ENCODE measurements at places on chromosomes 6 and 20.
A peak's percentile ranks its signal among the peaks of the same experiment; 100 is the strongest.

DNA sequence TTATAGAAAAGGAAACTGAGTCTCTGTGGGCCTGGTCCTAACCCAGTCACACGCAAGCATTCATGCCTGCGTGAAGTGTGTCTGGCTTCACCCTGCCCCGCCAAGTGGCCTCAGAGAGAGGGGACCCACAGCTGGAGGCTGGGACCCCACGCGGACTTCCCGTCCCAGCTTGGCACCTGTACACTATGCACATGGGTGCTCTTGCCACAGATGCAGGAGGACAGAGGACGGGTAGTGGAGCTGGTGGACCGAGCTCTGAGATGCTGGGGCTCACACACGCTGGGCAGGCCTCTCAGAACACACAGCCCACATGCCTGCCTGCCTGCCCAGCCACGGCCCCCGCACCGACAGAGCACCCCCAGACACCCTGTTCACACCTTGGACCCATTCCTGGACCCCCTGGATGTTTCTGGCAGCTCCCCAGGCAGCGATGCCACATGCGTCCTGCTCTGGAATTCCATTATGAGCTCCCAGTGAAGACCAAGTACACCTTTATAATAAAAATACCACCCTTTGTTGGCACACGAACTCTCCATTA, 24.9 kb upstream of the SMOC2 start:
- DNase-seq = no peak

GRCh38 chr20:34938466-34939163, 17.0 kb downstream of the GSS start:
- no peak for DNase-seq

- DNase-seq = no peak
Measured at GRCh38 chr6:66926060-66926459, 1219.0 kb upstream of the EYS start.

DNA sequence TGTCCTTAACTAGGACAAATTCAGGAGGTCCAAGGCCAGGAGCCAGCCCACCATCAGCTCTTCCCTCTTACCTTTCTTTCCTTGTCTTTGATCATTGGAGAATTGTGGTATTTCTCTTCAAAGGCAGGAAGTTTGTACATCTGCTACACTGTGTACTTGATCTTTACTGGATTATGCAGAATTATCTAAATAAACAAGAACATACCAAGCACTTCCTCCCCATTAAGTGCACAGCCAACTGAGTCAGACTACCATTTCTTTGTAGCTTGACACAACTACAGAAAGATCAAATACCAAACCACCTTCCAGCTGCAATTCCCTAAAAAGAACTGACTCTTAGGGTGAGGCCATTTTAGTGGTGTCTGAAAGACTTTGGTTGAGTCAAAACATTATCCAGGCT, 195.1 kb downstream of the HDGFL1 start:
- DNase-seq = no peak

DNA sequence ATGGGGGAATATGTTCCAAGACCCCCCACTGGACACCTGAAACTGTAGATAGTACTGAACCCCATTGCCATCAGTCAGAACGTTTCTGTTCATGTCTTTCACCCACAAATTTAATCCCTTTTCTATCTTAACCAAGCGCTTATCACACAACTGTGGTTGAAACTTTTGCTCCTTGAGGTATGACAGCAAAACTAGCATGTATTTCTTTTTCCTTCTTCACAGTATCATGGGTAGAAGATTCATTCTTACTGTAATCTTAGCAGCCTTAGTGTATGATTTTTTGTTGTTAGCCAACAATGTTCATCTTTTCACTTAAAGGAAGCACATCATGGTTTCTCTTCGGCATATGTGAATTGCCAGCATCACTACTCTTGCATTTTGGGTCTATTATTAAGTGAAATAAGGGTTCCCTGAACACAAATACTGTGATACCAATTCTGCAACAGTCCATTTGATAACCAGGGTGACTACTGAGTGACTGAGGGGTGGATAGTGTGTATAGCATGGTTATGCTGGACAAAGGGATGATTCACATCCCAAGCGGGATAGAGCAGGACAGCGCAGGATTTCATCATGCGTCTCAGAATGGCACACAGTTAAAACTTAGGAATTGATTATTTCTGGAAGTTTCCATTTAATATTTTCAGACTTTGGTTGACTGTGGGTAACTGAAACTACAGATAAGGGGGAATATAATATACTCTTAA, 41.8 kb downstream of the KCNS1 start:
- no peak for DNase-seq

DNA sequence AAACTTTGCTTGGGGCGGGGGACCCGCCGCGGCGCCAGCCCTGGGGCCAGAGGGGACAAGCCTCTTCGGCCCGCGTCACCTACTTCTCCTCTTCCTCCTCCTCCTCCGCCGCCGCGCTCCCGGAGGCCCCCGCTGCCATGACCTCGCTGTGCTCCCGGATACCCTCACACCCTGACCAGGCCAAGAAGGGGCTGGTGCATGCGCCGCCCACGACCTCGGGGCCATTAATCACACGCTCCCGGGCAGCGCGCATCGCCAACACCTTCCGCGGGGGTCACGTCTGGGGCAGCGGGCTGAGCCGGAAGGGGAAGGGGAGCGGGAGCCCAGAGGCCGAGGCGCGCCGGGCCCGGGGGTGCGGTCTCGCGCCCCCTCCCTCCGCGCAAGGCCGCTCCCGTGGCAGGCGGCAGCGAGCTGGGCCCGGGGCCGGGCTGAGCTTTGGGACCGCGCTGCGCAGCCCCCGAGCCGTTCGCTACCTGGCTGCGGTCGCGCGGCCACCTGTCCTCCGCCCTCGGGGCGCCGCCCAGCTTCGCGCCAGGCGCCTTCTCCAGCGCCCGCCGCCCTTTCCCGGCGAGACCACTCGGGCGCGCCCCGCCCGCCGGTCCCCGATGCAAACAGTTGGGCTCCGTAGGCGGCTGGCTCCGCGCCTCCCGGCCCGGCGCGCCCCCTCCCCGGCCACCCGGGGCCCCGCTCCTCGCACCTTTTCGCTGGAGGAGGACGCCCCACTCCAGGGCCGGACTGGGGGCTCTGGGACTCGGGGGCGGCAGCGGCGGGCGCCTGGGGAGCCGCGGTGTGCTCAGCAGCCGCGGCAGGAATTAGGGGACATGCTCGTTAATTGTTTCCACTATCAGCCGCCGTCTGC, 575 bp upstream of the CNR1 start:
- no peak for DNase-seq

DNA sequence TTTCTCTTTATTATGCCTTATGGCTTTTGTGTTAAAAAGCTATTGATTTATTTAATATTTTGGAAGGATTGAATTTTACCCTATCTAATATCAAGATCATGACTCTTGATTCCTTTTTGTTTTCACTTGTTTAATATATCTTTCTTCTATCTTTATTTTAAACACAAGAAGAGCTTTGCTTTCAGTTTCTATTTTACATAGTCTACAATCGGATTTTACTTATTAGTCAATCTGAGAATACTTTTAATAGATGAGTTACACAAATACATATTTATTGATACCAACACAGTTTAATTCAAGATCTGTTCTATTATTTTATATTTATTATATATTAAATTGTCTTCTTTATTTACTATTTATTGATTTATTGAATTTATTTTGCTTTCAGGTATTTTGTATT, 218.8 kb downstream of the ESR1 start:
- DNase-seq = no peak

DNA sequence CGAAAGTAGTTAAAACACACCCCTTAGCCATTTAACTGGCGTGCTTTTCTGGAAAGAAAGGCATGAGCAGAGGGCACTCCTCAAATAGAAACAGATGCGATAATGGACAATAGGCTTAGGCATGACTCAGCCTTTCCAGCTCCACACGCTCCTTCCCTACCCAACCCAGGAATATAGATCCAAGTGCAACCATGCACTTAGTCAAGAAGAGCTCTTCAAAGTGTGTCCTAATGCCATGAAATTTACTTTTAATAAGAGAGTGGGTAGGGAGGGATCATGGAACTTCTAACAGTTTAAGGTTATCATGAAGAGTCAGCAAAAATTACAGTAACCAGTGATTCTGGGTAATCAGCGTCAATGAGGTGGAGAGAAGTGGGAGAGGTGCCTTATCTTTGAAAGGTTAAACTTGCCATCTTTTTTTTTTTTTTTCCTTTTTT, 2.4 kb upstream of the EFHC1 start:
- no peak for DNase-seq

DNA sequence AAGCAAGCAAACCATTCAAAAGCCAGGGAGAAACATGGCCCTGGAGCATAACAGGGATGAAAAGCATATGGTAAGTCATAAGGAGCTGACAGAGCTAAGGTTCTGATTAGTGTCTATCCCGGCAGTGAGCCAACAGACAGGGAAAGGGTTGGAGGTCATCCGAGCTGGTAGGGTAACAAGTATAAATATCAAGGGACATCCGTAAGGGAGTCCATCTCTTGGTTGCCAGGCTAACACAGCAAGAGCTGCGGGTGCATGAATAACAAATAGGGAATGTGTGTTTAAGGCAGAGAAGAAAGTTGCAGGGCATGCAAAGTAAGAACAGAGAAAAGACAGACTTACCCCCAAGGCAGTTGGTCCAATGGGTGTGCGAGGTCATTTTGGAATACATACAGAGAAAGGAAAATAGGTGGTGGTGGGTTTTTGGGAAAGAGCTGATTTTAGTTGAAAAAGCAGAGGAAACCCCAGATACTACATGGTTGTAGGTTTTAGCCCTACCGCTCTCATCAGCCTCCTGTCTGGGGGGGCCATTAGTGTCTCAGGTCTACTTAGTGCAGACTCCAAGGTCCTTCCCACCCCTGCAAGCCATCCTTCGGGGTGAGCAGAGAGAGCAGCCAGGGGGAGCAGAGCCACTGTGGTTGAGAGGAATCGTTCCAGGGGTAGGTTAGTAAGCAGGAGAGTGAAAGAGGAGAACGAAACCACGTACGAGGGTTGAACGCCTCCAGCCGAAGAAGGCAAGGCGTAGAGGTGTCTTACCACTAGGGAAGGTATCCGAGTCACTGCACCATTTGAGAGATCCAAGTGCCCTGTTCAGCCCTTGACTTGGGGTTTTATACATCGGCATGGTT, at the start of gene ERVFRD-1:
Gene ERVFRD-1, minus strand, starts transcription at position 805 of the 848 bp plus-strand sequence. CDS start 6,415 bp downstream, outside the sequence.
- DNase-seq = no peak

GRCh38 chr6:151534576-151534975, 40.8 kb downstream of the CCDC170 start:
- DNase-seq = no peak

DNA sequence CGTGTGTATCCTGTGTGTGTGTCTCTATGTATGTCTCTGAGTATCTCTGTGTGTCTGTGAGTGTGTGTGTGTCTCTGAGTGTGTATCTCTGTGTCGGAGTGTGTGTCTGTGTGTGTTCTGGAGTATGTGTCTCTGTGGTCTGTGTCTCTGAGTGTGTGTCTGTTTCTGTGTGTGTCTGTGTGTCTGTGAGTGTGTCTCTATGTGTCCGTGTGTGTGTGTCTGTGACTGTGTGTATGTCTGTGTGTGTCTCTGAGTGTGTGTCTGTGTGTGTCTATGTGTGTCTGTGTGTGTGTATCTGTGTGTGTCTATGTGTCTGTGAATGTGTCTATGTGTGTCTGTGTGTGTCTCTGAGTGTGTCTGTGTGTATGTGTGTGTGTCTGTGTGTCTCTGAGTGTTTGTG, 73.4 kb downstream of the SRC start:
- no peak for DNase-seq

GRCh38 chr6:87799651-87800050, 97.6 kb upstream of the AKIRIN2 start:
- DNase-seq = no peak

- DNase-seq = no peak
Measured at GRCh38 chr20:56454754-56455153, 13.7 kb upstream of the RTF2 start.

- no peak for DNase-seq
Measured at GRCh38 chr6:75609639-75610590, 8.2 kb downstream of the SENP6 start.

DNA sequence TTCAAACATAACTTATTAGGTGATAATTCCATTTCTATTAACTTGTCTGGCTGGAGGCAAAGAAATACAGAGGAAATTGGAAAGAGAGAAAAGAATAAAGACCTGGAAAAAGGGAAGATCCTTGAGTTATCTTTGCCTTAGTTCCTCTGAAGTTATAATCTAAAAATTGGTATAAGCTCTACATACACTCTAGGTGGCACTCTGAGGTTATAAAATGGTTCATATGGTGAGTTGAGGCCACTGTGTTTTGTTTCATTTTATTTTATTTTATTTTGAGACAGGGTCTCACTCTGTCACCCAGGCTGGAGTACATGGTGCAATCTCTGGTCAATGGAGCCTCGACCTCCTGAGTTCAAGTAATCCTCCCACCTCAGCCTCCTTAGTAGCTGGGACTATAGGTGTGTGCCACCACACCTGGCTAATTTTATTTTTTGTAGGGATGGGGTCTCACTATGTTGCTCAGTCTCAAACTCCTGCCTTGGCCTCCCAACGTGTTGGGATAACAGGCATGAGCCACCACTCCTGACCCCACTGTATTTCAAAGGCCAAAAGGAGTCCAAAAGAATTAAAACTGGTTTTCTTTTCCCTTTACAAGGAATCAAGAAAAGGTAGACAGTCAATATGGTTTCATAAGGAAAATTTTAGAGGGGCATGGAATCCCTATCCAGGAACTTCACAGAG, 19.4 kb downstream of the GPX6 start:
- DNase-seq = no peak

- no peak for DNase-seq
Measured at GRCh38 chr6:90694802-90695201, 107.9 kb upstream of the MAP3K7 start.

GRCh38 chr6:43849844-43850243, 79.8 kb downstream of the VEGFA start:
- DNase-seq = no peak

GRCh38 chr6:31822036-31822821, 5.3 kb upstream of the HSPA1B start:
- DNase-seq = peak; percentile 38

GRCh38 chr6:123849406-123849805, 45.7 kb downstream of the NKAIN2 start:
- DNase-seq = no peak

All from activated CD8-positive, alpha-beta memory T cell treated with anti-CD3 and anti-CD28 coated beads for 4 hours (primary cell).